ENCODE measurements at places on chromosomes 16 and 17.

DNA sequence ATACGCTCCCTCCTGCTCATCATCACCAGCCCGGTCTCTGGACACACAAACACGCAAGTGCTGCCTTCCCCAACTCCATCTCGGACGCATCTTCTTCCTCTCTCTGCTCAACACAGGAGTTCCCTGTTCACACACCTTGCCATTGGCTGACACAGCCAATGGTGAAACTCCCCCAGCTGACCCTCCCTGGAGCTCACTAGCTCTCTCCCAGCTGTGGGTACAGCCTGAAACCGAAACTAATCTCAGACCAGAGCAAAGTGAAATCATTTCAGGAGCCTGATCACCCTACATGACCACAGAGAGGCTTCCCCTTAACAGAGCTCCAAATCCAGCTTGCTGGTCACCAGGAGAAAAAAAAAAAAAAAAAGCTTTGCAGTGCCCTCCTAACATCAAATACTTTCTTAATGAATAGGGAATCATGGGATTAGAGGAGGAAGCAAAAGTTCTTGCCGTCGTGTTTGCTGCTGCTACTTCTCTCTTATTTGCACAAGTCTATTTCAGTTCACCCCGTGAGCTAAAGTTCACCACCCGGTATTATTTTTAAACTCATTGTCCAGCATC lies 8.3 kb downstream of the CUEDC1 start:
- peak; percentile 73 for DNase-seq

DNA sequence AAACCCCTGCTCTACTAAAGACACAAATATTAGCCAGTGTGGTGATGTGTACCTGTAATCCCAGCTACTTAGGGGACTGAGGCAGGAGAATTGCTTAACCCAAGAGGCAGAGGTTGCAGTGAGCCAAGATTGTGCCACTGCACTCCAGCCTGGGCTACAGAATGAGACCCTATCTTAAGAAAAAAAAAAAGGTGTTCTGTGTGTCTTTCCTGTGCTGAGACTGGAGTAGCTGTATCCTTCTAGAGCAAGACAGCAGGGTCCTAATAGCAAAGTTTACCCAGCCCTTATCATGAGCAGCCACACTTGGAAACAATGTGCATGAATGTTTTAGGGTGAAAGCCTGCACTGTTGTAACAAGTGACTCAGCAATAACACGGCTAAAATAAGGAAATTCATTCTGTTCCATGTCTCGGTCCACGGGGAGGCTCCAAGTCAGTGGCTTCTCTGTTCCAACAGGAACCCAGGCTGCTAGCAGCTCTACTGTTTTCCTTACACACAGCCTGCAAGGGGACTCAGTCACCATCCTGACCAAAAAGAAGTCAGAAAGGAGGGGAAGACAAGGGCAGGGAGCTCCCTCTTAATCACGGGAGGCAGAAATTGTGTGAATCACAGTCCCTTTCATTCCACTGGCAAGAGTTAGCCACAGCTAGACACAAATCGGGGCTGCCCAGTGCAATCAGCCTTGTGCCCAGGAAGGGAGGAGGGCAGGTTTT lies 7.1 kb upstream of the SLC5A11 start:
- DNase-seq = no peak

DNA sequence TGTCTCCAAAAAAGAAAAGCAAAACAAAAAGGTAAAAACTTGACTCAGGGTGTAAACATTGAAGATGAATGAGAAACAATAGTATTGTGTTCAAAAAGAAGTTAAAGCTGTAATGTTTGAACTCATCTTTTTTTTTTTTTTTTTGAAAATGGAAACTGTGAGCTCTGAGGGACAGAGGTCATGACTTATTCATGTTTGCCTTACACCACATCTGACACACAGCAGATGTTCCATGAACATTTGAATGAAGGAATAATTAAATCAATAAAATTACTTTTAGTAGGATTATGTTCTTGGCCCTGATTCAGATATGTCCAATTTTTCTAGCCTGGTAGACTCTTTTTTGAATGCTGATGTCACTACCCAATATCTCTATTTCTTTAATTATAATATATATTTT lies 95.7 kb upstream of the MED13 start:
- no peak for DNase-seq

DNA sequence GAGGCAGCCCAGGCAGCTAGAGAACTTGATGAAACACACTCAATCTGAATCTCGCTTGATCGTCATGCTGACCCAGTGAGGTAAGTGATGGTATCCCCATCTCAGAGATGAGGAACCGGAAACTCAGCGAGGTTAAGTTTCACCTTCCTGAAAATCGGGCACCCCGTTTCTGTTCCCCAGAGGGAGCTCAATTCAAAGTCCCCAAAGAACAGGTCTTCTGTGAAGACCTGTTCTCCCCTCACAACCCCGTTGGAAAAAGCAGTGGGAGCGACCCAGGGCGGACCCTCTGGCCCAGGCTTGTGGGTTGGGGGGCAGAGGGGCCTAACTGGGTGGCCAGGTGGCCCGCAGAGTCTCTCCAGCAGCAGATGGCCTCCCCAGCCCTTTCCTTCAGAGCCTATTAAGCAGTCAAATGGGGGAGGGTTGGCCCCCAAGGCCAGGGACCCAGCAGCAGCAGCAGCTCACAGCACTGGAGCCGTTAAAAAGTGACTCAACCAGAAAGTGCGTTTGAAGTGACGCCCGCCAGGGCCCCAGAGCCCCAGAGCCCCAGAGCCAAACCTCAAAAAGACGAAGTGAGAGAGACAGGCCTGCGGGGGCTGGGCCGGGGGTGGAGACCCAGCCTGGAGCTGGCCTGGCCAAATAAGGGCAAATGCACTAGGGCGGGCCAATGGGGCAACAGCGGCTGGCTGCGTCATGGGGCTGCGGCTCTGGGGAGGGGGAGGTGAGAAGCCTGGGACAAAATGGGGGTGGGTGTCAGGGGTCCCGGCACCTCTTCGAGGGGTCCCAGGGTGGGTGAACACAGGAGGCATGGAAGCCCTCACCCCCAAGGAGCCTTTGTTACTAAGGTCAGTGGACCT lies 9.2 kb upstream of the TSPOAP1 start:
- peak; percentile 90 for DNase-seq

DNA sequence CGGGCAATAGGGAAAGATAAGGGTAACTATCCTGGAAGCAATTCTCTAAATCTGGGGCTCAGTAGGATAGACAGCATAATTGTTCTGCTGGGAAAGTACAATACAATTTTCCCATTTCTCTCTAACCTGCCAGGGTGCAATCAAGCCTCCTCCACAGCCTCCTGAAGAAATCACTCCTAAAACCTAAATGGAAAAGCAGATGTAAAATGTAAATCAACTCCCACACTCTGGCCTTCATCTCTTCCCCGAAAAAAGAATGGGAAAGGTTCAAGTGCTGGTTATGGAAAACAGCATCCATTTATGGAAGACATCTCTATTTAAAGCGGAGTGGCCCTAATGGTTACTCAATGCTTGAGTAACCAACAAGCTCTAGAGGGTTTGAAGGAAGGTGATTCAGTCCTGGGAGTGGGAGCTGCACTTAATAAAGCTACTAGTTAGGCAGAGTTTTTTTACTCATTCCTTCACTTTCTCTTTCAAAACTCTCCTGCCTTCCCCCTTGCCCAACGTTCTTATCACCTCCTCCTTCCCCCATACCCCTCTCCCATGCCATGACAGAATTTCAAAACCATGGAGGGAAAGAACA lies 5.1 kb downstream of the MMD start:
- no peak for DNase-seq

DNA sequence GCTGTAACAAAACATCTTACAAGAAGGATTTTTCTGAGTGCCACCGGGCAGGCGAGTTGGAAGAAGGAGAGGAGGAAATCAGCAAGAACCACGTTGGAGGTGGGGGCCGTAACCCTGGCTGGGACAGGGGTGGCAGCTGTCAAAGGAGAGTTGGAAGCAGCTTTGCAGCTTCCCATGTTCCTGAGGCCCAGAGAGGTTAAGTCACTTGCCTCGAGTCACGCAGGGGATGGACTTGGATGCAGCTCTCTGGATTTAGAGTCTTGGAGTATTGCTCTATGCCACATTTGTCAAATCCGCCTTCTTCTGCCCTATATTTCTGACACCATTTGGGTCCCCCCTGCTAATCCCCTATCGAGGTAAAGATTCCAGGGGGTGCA lies 83.0 kb upstream of the CIBAR2 start:
- no peak for DNase-seq

DNA sequence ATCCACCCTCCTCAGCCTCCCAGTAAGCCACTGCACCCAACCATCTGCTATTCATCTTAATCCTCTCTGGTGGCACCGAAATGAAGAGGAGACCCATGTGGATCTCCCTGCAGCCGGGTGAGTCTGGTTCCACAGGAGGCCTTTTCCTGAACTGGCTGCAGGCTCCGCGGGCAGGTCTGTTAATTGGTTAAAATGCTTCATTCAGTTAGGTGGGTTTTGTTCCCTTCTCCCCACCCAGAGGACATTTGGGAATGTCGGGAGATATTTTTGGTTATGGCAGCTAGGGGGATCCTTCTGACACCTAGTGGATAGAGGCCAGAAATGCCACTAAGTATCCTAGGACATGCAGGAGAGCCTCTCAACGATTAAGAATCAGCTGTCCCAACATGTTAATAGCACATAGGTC lies 16.7 kb downstream of the C16orf54 start:
- no peak for DNase-seq

- DNase-seq = no peak
Observed at GRCh38 chr17:75084039-75084660, 3.6 kb upstream of the SLC16A5 start.

DNA sequence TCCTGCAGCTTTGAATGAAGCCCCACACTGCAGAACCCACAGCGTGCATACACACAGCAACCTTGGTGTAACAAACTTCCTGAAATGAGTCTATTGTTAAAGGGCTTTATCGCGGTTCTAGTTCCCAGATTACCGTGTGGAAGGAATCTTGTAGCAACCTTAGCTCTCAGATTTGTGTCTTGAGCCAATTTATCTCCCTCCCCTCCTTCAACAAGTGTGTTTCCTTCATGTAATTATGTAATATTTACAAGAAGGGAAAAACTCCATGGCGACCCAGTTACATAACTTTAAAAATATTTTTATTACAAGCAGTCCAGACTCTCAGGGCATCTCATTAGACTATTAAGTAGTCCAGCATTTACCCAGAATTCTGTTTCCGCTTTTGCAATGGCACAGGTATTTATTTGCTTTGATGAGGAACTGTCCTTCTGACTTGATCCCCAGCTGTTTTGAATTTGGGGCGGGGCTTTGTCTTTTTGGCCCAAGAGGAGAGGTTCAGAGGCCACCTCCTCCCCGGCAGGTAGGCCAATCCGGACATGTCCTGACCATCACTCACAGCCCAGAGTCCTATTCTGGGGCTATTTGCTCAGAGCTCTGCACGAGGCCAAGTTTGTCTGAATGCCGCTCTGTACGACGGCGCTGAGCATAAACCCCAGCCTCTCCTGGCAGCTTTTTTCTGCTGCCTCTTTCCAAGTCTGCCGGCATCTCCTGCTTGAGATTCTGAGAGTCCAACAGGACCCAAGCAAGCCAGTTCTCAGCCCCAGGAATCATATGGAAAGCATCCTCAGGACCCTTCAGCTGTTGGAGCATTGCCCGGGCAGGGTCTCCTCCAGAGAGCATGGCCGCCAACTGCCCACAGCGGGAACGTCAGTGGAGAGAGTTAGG lies 35.6 kb downstream of the CLEC16A start:
- DNase-seq = no peak

DNA sequence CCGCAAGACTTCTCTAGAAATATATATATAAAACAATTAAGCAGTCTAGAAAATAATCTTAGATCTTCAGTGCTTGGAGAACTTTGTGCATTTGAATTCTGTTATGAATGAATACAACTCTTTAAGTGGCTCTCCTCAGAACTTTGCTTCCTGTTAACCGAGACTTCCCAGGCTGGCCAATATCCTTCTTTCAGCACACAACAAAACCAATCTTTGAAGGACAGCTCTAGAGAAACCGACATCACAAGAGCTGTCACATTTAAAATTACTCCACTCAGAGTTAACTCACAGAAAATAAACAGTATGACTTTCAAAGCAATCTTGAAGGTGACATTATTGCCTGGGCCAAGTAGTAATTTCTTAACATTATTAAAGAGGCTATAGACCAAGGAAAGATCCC lies 49.7 kb upstream of the ITGA2B start:
- DNase-seq = no peak

- DNase-seq = no peak
Observed at GRCh38 chr17:9645851-9646545, 681 bp downstream of the USP43 start.

DNA sequence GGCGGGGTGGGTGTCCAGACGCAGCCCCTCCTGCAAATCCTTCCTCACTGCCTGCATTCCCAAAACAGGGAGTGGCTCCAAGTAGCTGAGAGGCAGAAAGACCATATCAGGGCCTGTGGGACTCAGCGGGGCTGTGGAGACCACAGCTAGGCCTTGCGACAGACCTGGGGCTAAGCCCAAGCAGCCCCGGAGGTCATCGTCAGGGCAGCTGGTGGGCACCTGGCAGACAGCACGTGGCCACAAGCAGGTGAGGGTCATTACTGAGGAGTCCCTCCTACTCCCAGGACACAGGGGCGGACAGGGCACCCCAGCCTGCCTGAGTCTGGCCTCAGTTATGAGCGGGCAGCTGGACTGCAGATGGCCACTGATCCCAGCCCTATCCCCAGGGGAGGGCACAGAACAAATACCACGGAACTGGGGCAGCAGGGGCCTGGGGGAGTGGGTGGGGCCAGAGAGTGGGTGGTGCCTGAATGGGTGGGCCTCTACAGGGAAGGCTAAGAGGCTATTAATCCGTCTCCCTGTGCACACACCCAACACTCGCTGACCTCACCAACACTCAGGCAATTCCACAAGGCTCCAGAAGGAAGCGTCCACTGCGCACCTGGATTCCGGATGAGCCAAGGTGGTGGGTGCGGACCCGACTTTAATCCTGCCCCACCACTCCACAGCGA lies 8.5 kb downstream of the HS3ST6 start:
- no peak for DNase-seq

All from GM12878 (cell line).